GM10248 (cell line): ENCODE measurements at places on chromosomes 16 and 17.

GRCh38 chr17:50192618-50193291 is 8.7 kb downstream of the COL1A1 start:
- peak; percentile 56 for DNase-seq

GRCh38 chr17:11564589-11565380 is 33.5 kb upstream of the DNAH9 start:
- no peak for DNase-seq

DNA sequence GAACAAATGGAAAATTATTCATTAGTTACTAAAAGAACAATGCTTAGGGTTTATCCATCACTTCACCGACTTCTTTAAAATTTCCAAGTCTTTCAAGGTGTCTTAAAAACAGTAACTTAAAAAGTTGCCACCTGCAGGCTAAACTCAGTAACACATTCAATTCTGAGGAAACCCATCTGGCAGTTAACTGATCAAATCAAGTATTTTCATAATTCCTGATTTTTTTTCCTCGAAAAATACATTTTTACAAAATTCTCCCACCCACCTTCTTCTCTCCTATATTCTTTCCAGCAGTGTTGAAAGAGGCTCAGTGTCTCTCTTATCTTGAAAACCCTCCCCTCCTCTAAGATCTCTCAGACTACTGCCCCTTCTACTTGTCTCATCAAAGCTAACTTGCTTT is 29.9 kb downstream of the PARN start:
- DNase-seq = peak; percentile 28

DNA sequence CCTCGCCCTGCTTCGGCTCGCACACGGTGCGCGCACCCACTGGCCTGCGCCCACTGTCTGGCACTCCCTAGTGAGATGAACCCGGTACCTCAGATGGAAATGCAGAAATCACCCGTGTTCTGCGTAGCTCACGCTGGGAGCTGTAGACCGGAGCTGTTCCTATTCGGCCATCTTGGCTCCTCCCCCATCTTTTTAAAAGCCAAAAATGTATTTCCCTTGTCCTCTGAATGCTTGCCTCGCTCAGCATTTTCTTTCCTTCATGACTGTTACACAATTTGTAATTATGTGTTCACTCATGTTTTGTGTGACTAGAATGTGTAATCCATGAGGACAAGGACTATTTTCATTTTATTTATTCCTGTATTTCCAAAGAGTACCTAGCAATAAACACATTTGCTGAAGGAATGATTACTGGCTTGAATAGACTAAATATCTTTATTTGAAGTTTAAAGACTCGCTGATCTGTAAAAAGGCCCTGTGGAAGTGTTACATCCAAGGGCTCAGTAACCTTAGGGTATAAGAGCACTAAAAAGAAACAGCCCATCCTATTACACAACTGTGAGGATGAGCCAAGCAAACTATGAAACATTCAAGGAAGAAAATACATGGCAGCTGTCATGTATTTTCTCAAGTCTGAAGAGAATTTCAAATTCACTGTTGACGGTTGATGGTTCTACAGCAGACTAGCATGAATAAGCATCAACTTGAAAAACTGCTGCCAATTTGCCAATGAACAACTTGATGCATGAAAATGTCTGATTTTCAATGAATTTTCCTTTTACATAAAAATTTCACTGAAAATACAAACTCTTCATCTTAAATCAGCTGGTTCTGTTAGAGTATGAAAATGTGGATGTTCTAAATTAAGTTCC is 192.6 kb downstream of the MYO1D start:
- no peak for DNase-seq

DNA sequence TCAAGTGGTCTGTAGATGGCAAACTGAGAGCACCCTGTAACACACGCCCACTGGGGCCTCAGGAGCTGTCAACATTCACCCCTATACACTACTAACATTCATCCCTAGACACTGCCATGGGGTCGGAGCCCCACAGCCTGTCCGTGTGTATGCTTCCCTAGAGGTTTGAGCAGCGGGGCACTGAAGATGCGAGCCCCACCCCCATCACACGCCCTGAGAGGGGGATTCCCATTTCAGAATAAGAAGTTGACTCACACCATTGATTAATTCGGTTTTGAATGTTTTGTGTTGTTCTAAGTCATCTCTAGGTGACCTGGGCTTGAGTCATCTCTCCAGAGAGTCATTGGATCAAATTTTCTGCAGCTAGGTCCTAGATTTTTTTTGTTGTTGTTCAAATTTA is 37.3 kb upstream of the MMD start:
- DNase-seq = peak; percentile 38

DNA sequence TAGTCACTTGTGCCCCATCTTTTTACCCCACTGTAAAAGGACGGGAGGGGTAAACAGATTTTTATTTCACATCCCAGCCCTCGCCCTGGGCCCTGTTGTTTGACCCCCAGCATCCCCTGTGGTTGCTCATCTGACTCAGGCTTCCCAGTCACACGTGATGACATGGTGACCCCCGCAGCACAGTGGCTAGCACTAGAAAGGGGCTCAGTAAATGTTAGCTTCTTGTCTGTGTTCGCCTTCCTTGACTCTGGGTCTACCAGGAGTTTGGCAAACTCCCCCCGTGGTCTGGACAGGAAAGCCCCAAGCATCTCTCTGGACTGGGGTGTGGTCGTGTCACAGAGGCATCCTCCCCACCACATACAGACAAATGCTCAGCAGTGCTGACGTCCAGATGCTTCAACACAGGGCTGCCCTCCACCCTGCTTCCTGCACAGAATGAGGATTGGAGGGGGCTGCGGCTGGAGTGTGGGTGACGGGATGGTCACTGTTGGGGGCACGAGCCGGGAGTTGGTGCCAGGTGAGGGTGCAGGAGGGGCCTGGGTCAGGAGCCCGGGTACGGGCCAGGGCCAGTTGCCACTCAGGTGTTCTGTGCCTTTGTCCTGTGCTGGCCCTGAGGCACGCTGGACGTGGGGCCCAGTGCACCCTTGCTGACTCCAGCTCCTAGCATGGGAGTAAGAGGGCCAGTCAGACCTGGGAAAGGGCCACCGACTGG is 69.1 kb downstream of the METRNL start:
- DNase-seq = no peak

- DNase-seq = peak; percentile 62
Measured at GRCh38 chr17:48241131-48241591, 133.6 kb downstream of the SNX11 start.

GRCh38 chr16:83769397-83770008 is 38.3 kb upstream of the HSBP1 start:
- no peak for DNase-seq

- no peak for DNase-seq
Measured at GRCh38 chr16:78170494-78170933, 71.1 kb downstream of the WWOX start.

DNA sequence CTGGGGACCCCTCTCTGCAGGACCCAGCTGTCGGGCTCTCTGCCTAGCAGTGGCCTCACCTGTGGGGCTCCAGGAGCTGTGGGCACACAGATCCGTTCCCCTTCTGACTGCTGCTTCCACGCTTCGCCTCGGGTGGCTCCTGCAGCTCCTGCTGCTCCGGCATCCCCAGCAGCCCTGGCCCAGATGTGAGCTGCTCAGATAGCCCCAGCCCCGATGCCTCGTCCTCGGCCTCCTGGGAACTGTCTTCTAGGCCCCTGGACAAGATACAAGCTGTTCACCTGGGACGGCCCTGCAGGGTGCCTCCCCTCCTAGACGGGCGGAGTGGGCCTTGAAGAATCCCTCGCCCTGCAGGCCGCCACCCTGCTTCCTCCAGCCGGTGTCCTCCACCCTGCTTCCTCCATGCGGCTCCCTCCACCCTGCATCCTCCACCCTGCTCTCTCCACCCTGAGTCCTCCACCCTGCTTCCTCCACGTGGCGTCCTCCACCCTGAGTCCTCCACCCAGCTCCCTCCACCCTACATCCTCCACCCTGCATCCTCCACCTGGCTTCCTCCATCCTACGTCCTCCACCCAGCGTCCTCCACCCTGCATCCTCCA is 11.0 kb downstream of the EMC6 start:
- DNase-seq = no peak

GRCh38 chr17:60036796-60037677 is 41.7 kb downstream of the HEATR6 start:
- DNase-seq = peak; percentile 77

DNA sequence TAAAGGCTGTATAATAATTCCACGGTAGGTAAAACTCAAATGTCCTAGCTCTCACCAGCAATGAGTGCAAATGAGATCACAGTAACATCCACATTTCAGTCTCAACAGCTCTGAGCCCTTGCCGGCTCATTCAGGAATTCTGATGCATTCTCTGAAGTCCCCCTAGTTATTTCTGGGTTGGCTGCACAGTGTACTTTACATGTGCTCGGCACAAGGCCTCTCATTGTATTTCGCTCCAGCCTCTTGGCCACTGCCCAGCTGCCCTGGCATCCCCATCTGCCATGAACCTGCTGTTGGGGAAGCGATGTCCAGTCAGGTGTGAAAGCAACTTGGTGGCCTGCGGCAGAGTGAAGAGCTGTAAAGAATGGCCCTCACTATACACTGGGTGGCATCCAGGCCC is 14.3 kb downstream of the PRCD start:
- DNase-seq = no peak

DNA sequence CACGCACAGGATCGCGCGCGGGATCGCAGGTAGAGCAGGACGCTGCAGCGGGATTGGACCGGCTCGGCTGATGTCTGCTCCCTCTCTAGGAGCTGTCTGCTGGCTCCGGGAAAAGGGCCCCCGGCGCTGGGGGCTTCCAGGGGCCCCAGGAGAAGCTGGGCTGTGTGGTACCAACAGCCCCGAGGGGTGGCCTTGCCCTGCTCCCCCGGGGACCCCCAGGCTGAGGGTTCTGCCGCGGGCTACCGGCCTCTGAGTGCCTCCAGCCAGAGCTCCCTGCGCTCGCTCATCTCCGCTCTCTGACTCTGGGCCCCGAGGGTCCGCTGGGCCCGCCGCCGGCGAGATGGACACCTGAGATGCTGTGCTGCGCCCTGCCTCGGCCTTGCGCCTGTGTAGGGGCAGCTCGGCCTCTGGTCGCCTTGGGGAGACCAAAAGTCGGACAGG is 1.4 kb upstream of the PAQR4 start:
- DNase-seq = no peak

- no peak for DNase-seq
Measured at GRCh38 chr17:29561554-29562517, 5.0 kb downstream of the ABHD15 start.

- DNase-seq = no peak
Measured at GRCh38 chr16:82337355-82337754, 167.3 kb upstream of the MPHOSPH6 start.

DNA sequence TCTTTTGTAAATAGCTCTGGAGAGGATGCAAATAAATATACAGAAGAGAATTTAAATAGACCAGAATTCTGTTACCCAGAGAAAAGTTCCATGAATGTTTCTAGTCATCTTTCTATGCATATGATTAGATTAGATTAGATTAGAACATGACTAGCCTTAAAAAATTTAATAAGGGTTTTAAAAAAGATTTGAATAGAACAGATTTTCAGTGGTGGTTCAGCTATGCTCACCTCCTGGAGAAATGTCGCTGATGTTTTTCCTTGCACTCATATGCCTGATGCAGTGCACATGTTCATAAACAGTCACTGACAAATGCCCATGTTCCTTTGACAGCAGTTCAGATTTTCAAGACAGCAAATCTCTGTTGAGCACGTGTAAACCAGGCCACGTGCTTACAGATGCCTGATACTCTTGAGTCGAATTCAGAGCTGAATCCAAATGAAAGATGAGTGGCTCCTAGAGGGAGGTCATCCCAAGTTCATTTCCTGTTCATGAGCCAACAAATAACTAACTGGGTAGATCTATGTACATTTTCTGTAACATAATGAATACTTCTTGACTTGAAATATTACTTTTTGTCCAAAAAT is 19.9 kb upstream of the RAB11FIP4 start:
- DNase-seq = no peak

DNA sequence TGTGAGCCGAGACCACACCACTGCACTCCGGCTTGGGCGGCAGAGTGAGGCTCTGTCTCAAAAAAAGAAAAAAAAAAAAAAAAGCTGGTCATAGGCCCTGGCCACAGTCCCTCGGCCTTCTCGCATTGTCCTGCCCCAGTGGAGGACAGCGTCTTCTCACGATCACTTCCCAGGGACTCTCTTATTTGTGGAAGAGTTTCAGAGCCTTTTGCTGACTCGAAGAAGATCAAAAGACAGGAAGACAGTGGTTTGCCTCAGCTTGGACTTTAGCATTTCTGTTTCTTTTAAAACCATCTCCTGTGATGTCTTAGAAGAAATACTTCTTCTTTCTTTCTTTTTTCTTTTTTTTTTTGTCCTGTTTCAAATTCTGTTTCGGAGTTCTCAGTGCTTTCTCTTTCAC is 210.0 kb downstream of the FTO start:
- DNase-seq = no peak

- no peak for DNase-seq
Measured at GRCh38 chr17:1469231-1469852, 13.3 kb upstream of the CRK start.

GRCh38 chr17:30345527-30346075 is 11.7 kb upstream of the TMIGD1 start:
- DNase-seq = peak; percentile 20

DNA sequence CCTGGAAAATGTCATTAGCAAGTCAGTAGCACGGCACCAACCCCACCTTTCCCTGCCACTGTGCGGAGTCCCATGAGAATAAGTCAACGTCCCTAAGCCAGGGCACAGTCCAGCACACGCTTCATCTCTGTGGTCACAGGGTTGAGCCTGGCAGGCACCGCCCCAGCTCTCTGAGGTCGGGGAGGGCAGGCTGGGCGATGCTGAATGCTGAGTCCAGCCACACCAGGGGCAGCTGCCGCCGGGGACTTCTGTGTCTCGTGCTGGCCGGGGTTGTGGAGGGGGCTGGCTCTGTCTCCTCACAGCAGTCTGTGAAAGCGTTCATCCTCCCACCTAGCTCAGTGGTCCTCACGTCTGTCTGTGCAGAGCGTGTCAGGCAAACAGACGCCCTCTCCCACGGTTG is 53.2 kb downstream of the BANP start:
- no peak for DNase-seq

GRCh38 chr17:8387914-8388651 is 5.1 kb upstream of the RPL26 start:
- no peak for DNase-seq

DNA sequence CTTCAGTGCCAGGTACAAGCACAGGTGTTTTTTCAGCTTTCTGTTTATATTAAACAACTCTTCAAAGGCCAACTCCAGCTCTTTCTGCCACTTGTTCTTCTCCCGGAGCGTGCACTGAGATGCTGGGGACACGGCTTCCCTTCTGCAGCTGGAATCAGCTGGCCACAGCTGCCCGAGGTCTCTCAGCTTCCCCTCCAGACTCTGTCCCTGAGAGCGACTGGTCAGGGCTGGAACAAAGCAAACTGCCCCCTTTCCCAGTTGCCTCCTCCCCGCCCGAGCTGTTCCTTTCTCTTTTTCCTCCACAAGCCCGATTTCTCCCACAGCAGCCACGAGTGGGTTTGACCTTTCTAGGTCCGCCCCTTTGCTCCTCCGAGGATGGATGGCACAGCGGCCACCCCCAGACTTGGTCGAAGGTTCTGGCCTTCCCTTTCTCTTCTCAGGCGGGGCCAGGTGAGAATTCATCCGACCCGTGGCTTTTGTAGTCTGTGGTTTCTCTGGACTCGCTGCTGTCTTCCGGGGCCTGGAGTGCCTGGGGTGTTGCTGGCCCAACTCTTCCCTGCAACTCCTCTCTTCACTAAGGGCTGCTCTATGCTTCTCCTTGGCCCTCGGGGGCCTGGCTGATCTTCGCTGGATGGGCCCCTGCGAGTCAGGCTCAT is 11.5 kb downstream of the CEP295NL start:
- no peak for DNase-seq

- peak; percentile 81 for DNase-seq
Measured at GRCh38 chr17:72421128-72422092, 300.6 kb downstream of the SOX9 start.
